Esophagus squamous epithelium (tissue), 5 donors: ENCODE measurements at places on chromosomes 6 and 20.

DNA sequence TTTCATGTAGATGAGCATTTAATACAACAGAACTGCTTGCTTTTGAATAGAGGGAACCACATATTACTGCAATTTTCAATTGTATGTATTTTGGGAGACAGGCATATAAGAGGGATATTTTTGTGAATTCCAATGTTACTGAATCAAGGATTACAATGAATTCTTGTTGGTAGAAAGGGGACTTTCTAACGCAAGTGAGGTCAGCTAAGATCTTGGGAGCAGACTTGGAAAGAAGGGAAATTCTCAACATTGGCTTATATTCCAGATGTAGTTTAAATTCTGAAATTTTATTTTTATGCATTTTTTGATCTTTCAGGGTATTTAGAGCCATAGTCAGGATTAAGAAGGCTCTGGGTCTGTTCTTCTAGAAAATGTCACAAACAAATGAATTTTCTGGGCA lies 43.3 kb upstream of the CTAGE9 start:
- DNase-seq: no peak

- DNase-seq: no peak
Observed at GRCh38 chr6:132673376-132674094, 14.6 kb upstream of the TAAR1 start.

- no peak for DNase-seq
Observed at GRCh38 chr6:5335020-5335419, 73.7 kb downstream of the FARS2 start.

GRCh38 chr20:13786143-13786828 lies 1.5 kb downstream of the NDUFAF5 start:
- no peak for DNase-seq

DNA sequence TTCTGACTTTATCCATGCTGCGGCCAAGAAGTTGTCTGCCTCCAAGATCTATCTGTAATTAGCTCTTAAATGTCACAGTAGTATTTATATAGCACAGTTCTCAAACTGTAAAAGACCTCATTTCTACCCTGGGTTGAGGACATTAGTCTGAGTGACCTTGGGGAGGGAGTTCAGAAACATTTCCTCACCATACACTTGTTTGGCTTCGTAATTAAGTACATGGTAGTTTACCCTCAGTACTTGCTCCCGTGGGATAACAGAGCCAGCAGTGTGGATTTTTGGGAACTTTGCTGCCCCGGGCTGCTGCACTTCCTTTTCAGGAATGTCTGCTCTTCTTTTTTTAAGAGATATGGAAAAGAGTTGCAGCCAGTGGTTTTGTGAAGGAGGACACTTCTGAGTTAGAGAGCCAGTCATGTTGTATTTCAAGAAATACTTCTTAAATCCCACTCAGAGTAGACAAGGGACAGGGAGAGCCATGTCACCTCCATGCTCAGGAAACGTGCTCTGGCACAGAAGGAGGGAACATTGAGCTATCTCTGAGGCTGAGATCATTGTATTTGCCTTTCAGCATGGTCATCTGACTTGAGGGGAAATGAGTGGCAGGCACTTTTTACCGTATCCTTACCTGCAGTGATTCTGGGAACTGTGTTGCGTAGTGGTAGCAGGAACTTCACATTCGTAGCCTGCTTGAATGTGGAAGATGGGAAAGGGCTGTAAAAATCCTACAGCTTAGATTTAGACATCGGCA lies 33.6 kb downstream of the RPRD1B start:
- DNase-seq: no peak
